NCI-H146 (cell line): ENCODE measurements at places on chromosomes 5 and 9.

- DNase-seq, result no peak
Observed at GRCh38 chr5:80057921-80058320, 22.8 kb downstream of the THBS4 start.

GRCh38 chr5:164741376-164741775, 1236.0 kb downstream of the MAT2B start:
- no peak for DNase-seq

DNA sequence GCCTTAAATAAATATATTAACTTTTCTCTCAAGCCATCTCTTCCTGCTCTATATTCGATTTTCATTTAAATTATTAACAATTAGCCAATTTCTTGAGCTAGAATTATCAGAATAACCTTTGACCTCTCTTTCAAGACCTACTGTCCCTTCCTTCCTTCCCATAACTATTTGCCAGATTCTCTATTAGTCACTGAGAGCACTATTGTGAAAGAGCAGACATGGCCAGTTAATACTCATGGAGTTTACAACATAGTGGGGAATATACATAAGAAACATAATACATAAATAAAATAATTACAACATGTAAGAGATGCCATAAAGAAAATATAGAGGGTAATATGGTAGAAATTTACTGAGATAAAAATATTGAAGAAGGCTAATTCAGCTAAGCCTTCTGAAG, 72.1 kb upstream of the CHD1 start:
- DNase-seq, result no peak

DNA sequence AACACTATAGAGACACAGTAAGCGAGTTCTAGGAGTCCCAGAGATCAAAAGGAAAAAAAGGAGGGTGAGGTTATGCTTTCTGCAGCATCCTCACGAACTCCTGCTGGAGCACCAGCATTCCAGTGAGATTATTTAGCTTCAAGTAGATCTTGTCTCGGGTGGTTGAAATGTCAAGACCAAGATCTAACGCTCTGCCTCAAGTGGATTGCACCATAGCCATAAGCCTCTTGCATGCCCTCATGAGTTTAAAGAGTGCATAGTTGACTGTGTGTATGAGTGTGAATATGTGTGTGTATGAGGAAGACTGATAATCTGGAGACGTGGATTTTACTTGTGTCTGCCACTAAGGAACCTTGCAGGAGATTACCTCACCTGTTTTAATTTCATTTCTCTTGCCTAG, 335.3 kb upstream of the ADAMTSL1 start:
- DNase-seq, result no peak

DNA sequence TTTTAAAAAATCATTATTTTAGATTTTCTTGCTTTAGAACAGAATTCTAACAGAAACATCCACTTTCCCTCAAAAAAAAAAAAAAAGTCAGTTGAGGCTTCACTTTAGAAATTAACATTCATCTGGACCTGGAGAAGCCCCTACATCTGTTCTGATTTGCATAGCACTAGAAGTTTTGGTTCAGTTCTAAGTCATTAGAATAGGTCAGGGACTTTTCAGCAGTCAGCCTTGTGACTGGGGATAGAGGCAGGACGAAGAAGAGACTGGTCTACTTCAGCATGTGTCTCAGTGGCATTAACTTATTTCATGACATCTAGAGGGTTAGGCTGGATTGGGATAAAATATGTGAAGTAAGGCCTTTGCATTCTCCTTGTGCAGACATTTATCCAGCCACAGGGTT, 215.8 kb upstream of the DAB2 start:
- no peak for DNase-seq
